ENCODE measurements at places on chromosomes 2 and 18.

- DNase-seq = no peak
Measured at GRCh38 chr2:152493945-152494528, 159.1 kb downstream of the FMNL2 start.

DNA sequence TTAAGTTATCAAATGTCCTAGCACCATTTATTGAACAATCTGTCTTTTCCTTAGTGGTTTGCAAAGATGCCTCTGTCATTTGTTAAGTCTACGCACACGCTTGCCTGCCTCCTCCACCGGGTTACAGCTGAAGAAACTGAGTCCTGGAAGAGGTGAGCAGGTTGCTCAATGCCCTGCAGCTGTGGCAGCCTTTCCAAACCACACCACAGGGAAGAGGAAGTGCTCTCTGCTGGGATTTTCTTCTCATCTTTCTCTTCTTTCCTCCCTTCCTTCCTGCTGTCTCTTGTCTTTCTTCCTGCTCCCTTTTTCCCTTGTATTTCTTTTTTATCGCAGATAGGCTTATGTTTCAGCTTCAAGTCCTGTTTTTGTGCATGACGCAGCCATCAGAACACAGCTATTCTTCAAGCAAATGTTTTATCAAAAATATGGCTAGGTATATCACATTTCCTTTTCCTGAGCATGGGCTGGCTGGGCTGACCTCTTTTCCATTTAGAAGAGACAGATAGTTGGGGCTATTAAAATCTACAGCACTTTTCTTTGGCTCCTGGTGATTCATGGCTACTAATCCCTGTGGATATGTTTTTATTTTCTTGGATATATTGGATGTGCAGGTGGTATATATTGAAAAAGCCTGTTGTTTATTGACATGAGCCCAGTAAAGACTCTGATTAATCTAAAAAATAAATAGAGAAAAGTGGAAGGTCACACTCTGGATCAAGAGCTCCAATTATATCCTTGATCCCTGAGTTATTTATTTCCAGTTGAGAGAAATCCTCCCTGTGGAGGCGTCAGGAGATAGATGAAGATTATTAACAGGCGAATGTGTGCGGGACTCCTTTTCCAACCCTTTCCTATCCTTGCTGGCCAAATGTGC, 214.6 kb downstream of the TSN start:
- DNase-seq = no peak

GRCh38 chr2:67625690-67626475, 228.8 kb downstream of the ETAA1 start:
- no peak for DNase-seq

DNA sequence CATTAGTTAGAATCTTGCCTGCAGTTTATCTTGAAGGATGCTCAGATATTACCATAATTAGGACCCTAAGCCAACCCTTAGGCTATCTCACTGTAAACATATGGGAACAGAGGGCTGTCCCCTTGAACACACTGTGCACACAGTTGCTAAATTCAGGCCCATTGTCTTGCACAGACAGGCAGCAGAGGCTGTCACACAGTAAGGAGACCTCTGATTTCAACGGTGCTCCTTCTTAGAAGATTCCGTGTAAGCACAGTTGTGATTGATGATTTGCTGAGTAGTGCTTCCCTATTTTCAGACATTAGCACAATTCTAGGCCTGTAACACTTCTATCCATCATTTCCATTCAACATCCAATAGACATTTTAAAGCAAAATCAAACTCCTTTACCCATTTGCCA, 108.0 kb downstream of the RNF152 start:
- DNase-seq = no peak

GRCh38 chr2:41695198-41696113, 352.4 kb upstream of the PKDCC start:
- DNase-seq = no peak

DNA sequence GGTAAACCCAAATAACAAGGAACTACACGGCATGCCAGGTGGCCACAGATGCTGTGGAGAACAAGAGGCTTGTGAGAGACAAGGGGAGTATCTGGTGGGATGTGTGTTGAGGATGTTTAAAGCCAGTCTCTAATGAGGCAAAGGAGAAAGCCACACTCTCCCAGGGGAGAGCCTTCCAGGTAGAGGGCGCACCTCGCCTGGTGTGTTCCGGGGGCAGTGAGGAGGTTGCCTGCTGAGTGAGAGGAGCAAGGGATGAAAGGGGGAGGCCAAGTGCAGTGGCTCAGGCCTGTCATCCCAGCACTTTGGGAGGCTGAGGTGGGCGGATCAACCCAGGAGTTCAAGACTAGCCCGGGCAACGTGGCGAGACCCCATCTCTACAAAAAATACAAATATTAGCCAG, 16.2 kb downstream of the SAG start:
- no peak for DNase-seq

GRCh38 chr2:226733189-226733858, 66.3 kb downstream of the IRS1 start:
- DNase-seq = no peak

DNA sequence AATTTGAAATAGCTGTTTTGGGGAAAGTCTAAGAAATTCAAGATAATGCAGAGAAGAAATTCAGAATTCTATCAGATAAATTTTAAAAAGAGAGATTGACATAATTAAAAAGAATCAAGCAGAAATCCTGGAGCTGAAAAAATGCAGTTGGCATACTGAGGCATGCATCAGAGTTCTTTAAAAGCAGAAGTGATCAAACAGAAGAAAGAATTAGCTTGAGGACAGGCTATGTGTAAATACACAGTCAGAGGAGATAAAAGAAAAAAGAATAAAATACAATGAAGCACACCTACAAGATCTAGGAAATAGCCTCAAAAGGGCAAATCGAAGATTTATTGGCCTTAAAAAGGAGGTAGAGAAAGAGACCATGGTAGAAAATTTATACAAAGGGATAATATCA, 57.1 kb downstream of the CYTIP start:
- DNase-seq = no peak

DNA sequence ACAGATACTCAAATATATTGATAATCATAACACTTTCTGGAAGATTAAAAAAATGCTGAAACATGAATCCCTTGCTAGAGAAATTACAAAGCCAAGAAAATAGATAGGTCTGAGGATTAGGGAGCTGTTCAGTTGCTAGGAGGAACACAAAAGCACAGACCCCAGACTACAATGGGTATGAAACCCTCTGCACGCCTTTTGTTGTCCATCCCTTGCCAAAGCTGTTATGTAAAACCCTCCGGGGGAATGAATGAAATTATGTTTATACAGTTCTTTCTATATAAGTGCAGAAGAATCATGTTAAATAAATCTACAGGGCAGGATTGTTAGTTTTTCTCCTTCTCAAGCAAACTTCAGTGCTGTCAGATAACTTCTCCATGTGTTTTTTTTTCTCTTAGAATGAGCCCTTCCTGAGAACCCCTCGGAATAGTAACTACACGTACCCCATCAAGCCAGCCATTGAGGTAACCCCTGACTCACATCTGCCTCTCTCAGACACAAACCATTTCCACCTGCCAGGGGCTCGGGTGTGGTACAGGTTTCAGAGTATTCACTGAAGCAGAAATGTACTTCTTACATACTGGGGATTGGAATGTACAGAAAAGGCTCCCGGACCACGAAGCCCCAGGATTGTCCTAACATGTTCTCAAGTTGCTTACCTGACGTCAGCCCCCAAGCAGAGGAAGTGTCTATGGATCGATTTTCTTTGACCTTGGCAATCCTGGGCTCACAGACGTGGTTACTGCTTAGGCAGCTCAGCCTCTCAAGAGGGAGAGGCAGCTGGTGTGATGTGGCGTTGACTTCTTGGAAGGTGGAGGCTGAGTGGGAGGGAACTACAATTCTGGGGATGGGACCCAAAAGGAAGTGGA, 118.0 kb downstream of the PLB1 start:
- no peak for DNase-seq

DNA sequence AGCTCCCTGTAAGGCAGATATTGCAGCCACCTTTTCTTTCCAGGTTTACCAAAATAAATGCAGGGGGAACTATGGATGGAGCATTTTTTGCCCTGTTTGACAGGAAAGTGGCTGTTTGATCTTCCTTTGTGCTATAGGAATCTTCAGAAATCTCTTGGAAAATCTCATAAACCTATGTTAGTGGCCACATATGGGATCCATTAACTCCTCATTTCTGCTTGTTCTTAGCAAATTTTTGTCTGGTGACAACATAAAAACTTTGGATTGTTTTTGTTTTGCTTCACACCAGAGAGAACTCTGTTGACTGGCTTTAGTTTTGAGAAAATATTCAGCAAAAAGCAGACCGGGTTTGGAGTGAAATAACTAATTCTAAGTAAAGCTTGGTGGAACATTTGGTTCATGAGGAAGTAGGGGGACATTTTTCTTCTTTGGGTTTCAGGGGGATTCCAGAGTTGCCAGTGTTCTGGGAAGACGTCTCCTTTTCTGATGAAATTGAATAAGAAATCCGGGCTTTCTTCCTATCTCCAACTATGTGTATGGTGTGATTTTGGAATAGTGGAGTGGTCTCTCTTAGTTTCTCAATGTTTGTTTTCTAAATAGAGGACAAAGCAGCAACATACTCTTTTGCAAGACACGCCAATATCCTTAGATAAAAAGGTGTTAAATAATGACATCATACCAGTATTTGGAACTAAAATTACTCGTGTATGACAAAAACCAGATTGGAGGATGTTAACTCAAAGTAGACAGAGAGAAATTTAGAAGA, 174.4 kb downstream of the ICOS start:
- DNase-seq = no peak

DNA sequence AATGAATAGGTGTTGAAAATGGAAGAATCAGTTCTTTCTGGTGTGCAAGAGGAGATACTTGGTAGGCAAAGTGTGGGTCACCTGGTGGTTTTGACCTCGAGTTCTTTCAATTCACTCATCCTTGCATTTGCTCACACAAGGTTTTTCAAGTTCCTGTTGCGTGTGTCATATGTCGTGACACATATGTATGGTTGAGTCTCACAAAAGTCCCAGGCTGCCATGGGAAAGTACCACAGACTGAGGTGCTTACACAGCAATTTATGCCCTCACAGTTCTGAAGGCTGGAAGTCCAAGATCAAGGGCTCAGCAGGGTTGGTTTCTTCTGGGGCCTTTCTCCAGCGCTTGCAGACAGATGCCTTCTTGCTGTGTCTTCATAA, 64.4 kb downstream of the NCK2 start:
- no peak for DNase-seq

GRCh38 chr2:197137826-197138477, 172.6 kb downstream of the ANKRD44 start:
- no peak for DNase-seq

- DNase-seq = peak; percentile 55
Measured at GRCh38 chr2:8496079-8496478, 185.8 kb upstream of the ID2 start.

Data from Right ventricle myocardium inferior (tissue), 1 donor.